HEK293T (cell line): ENCODE measurements at places on chromosomes 6 and 20.

GRCh38 chr6:6599468-6599873, 11.0 kb downstream of the LY86 start:
- no peak for DNase-seq

- no peak for DNase-seq
These were observed 71.2 kb upstream of the SLCO4A1 start for GRCh38 chr20:62570897-62571668.

GRCh38 chr6:752438-752837, 59.5 kb upstream of the EXOC2 start:
- no peak for DNase-seq

GRCh38 chr6:56486681-56487080, 156.0 kb downstream of the DST start:
- no peak for DNase-seq

GRCh38 chr20:2866236-2866635, 7.0 kb upstream of the PTPRA start:
- no peak for DNase-seq

DNA sequence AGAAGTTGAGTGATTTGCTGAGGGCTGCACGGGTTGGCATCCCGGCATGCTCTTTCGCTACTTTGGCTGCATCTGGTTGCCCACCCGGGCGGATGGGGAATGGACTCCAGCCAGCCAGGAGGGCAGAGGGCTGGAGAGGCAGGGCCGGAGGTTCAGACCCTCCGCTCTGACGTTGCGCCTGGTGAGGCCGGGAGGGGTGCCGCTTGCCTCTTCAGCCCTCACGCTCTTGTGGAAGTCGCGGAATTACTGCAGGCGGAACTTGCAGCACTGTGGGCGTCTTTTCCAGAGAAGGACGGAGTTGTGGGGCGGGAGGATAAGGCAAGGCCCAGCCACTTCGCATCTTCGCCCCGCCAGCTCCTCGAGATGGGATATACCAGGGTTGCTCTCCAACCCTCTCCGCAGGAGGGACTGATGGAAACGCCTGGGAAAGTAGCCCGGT, 656 bp downstream of the RTEL1 start:
- peak; percentile 21 for DNase-seq

GRCh38 chr6:56714273-56714672, 71.6 kb upstream of the DST start:
- DNase-seq, result no peak

DNA sequence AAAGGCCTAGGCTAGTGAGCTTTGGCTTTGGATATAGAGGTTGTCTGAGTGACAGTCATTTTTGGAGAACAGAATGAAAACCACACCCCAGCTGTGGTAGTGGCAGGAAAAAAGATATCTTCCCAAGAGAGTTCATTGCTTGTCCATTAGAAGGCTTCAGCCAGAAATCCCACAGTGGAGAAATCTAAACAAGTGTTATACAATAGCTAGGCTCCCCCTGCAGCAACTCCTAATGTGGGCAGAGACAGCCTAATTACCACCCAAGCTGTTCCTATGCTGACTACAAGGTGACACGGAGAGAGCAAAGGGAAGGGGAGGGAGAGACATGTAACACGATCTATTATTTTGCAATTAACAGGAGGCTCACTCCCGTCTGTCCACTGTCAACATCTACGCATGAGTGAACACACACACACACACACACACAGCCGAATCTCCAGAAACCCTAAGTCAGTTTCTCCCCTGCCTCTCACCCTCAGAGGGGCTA, 147.5 kb upstream of the TCF21 start:
- peak; percentile 41 for DNase-seq

GRCh38 chr6:100304575-100304974, 160.1 kb downstream of the SIM1 start:
- peak; percentile 11 for DNase-seq

- DNase-seq, result peak; percentile 32
These were observed 129.7 kb upstream of the UFL1 start for GRCh38 chr6:96391776-96392360.

DNA sequence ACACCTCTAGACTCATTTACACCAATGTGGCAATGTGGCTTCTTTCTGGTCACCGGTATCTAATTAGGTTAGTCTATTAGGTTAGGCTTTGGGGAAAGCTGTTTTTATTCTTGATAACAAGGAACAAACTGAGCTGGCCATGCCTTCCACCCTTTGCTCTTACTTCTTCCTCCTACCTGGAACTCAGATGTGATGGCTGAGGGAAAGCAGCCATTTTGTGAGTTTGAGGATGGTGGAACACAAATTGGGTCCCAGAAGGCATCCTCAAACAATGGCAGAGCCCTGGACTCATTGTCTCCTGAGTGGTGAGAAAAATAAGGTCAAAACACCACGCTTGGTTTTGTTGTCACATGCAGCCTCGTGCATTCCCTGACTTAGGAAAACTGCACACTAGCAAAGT, 7.7 kb downstream of the CDH4 start:
- DNase-seq, result no peak

DNA sequence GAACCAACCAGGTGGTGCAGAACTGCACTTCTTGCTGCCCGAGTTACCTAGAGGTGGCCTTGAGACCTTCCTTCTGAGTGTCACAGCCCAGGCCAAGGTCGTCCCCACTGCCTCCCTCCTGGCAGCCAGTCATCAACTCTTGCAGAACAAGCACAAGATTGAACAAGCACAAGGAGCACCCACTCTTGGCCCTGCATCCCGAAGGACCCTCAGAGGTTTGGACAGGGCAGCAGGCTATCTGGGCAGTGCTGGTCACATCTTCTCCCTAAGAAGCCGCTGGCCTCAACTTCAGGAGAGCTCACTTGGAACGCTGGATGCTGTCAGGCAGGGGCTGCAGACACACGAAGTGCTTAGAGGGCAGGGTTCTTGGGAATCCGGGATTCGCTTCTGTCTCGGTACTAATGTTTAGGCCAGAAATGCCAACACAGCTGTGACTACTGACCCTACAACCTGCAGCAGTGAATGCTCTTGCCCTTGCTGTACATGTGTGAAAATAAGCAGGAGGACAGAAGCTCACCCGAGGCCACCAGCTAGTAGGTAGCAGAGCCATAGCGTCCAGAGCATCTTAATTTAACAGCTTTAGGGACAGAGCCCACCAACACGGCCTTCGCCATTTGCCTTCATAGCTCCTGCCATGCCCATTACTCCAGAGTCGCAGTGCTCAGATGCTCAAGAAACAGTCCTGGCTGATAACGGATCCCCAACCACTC, 4.0 kb upstream of the ACSS1 start:
- no peak for DNase-seq

DNA sequence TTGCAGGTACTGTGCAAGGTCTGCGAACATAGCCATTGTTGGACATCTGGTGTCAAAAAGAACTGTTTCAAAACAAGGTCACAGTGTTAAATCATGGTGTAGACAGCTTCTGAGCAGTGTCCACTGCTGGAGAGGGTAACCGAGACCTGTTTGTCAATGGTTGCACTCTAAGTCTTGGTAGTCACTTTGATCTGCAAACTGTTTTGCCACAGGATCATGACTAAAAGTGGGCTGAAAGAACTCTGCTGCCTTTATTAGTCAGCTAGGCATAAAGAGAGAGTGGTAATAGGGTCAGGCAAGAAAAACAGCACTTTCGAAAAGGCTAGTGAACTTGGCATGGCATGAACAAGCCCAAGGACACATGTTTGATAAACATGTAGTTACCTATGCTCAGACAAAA, 552.3 kb upstream of the CITED2 start:
- DNase-seq, result no peak

DNA sequence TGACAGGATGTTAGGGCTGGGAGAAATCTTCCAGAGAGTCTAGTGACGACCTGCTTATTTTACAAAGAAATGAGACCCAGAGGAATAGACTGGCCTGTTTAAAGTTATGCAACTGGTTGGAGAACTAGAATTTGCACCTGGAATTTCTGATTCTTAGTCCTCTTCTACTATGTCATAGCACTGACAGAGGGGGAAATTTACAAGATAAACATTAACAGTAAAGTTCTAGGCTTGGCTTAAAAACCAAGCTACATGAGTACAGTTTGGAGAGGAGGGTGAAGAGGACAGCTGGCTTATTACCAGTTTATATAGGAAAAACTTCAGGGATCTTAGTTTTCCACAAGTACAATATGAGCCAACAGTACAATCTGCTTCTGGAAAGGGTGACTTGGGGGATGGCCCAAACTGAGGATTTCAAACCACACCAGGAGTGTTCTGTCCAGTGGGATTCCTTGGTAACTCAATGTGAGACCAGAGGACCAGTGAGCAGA, 269.6 kb downstream of the CD109 start:
- DNase-seq, result no peak

GRCh38 chr6:162684961-162685360, 42.6 kb downstream of the PRKN start:
- no peak for DNase-seq

DNA sequence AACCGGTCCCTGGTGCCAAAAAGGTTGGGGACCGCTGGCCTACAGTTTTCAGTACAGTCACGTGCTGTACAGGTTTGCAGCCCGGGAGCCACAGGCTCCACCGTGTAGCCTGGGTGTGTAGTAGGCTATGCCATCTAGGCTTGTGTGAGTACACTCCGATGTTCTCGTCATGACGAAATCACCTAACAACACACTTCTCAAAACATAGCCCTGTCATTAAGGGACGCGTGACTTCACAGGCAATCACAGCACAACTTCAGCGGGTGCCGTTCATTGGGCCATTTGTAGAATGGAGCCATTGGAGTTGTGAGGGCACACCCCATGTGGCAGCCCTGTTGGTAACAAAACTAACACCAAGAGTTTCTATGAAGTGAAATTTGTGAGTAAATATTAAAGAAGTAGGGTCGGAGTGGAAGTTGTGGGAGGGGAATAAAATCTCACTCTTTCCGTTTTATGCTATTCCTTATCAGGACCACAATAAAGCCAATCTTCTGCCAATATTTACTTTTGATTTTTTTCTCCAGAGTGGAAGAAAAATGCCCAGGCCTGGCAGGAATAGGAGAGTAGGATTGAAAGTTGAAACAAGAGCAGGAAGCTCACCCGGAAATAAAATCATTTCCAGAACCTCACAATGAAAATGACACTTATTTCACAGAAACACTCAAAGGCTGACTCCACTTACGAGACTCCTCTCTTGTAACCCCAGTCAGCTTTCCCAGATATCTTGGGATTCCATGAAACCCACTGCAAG, 63.7 kb upstream of the PTPN1 start:
- no peak for DNase-seq

- no peak for DNase-seq
These were observed 7.7 kb downstream of the HLA-B start for GRCh38 chr6:31349301-31349700.

DNA sequence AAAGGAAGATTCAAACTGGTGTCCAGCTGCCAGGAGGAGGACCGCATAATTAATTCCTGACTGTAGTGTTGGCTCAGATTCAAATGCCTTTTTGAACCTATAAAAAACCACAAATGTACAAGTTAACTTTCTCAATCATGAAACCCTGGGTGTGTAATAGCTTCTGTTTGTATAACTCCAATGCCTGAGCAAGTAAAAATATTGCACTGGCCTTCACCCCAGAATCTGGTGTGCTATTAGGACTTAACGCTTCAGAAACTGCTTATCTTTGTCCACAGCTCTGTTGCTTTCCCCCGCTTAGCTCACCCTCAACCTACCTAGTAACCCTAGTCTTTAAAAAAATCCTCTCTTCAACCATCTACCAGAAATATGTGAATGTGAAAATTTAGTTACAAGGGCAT, 119.1 kb upstream of the MAP7 start:
- no peak for DNase-seq

DNA sequence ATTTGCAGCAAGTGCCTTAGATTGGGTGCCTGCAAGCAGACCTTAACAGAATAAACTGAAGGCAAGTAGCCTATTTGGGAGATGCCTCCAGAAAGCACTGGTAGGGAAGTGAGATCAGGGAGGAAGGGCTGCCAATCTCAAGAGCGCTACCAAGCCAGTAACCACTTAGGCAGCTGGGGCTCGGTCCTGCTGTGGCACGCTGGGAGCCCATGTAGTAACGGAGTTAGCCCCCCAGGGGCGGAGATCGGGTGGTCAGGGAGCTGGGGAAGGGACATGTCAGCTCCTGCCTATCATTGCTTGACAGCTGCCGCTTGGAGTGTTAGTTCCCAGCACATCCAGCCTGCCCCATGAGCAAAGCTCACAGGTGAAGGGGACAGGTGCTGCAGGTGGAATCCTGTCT, 127.0 kb downstream of the CEBPB start:
- DNase-seq, result no peak

DNA sequence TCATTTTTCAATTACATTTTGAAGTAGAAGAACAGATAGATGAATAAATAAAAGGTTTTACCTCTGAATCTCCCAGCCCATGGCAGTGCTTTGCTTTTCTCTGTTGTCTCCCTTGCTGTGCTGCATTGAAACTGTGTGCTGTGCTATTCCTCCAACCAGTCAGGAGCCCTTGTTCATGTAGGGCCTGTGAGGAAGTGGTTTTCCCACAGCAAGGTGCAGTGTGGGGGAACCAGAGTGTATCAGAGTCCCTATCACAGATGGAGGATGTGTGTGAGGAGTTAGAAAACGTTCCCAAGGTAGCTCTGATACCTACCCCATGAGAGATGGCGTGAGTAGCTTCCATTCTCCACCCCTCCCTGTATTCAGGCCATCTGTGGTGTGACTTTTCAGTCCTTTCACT, 72.8 kb upstream of the RALGAPA2 start:
- DNase-seq, result no peak

GRCh38 chr6:130693944-130694343, 133.3 kb upstream of the SMLR1 start:
- DNase-seq, result no peak

- no peak for DNase-seq
These were observed 1.9 kb upstream of the CDYL start for GRCh38 chr6:4774296-4774695.

DNA sequence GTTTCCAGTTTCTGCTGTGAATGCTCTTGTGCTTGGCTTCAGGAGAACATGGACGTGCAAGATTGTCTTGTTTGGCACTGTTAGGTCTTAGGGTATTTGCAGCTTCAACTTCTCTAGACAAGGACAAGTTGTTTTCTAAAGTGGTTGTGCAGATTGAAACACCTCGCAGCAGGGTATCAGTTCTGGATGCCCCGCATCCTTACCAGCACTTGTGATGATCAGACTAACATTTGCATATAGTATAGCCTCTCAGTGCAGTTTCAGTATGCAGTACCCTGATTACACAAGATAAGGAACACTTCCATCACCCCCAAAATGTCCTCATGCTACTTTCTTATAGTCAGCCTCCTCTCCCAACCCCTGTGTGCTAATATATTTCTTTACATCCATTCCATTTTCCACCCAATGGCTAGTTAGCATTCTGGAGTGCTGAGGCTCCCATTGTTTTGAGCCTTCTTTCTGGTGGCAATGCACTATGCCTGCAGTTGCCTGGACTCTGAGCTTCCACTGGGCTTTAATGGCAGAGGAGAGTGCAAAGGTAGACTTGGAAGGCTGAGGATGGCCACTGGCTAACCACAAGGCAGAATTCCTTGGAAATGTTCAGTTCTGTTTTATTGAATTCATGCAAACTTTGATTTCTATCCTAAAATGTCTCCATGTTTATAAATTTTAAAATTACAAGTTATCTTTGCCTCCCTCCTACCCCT, 35.4 kb downstream of the KIF3B start:
- no peak for DNase-seq

GRCh38 chr6:25623879-25624278, 28.1 kb upstream of the SCGN start:
- no peak for DNase-seq

- DNase-seq, result no peak
These were observed 14.9 kb downstream of the ID4 start for GRCh38 chr6:19852090-19852457.
